ENCODE measurements at places on chromosomes 5 and 9.

DNA sequence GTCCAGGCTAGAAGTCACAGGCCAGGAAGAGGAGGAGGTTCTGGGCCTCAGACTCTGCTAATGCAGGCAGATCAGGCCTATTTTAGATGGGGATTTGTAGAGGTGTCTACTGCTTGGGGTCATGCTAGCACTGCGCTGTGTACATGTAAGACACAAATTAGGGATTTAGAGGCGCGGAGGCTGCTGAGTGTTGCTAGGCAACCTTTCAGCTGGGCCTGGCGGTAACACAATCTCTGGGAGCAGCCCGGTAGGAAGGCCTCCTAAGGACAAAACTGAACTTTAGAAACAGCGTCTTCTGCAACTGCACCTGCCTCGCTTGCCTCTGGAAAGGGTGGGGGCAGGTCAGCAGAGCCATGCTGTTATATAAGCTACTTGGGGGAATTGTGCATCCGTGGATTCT, 147.9 kb downstream of the MACROH2A1 start:
- no peak for DNase-seq

DNA sequence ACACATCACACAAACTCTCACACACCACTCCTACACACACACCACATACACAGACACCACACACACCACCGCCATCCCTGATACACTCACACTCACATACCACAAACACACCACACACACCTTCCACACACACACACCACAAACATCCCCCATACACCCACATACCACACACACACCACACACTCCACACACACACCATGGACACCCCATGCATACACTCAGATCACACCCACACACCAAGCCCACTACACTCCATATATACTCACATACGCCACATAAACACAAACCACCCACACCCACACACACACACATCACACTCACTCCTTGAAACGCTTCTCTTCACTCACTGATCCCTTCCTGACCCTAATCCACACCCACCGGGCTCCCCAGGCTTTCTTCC, 9.1 kb upstream of the ANKRD18A start:
- DNase-seq: no peak

DNA sequence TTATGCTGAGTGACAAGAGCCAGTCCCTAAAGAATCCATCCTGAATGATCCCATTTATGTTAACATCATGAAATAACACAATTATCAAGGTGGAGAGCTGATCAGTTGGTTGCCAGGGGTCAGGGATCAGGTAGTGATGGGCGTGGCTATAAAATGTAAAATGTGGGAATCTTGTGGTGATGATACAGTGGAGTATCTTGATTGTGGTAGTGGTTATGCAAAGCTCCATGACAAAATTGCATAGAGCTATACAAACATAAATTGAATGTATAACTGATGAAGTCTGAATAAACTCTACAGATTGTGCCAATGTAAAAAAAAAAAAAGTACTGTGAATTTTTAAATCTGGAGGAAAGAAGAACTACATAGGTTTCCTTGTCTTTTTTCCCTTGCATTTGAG, 104.6 kb upstream of the SPATA31C2 start:
- DNase-seq: no peak

DNA sequence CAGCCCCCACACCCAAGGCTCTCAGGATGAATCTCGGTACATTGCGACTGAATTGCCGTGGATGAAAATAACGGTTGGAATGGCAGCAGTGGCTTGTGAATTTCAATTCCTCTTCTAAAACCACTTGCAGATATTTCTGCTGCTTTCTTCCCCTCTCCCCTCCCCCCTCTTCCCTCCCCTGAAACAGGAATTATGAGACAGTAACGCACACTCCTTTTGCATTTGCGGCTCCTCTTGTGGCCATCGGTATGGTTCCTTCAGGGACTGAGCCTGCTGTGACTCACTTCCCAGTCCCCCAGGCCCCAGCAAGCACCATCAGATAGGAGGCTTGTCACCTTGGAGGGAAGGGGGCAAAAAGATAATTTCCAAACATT, 9.7 kb downstream of the DCANP1 start:
- no peak for DNase-seq

DNA sequence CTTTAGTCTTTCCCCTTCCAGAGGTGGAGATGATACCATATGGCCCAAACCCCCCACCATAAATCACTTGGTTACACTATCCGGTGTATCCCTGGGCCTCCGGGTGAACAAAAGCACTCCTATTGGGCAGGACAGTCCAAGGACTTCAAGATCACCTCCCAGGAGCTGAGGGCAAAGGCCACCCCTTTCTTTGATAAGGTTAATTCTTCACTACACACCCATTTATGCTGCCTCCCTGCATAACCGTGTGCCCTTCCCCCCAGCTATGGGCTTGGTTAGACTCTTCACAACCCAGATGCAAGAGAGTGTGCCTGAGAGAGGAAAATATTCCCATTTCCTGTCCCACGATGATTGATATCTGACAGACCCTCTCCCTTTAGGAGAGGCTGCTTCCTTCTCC, 64.8 kb upstream of the PRRC1 start:
- no peak for DNase-seq

GRCh38 chr5:39446231-39446630, 21.5 kb upstream of the DAB2 start:
- no peak for DNase-seq

DNA sequence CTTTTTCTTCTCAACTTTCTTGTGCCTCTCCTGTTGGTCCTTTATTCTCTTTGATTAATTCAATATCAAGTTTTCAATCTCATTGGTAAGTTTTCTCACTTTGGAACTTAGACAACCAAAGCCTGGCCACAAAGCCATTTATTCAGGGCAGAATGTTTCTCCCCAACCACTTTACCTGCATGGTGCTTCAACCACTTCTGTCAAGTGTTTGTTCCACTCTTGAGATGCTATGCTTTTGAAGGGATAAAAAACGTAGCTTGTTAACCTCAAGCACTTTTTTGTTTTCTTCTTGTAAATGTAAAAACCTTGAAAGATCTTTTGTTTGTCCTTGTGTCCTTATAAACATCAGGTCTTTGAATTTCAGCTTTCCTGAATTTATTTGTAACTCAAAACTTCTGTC, 966.7 kb downstream of the MAT2B start:
- DNase-seq: no peak

GRCh38 chr9:27209034-27209433, 87.9 kb downstream of the EQTN start:
- no peak for DNase-seq
